ENCODE measurements at places on chromosomes 6 and 20.

- DNase-seq = no peak
Observed at GRCh38 chr6:89948876-89949275, 54.6 kb downstream of the GJA10 start.

DNA sequence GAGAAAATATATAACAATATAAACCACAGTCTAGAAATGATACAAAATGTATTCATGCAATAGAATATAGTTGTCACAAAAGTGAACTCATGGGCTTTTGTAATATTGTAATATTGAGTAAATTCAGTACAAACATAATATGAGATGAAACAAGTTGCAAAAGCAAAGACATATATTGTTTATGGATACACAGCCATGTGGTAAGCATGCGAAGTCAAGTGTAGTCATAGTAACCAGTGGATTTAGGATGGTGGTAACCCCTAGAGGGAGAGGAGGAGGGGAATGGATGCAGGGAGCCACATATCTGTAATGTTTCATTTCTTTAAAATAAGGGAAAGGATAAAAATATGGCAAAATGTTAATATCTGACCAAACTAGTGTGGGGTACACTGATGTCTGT is 47.3 kb downstream of the ARMC2 start:
- no peak for DNase-seq

DNA sequence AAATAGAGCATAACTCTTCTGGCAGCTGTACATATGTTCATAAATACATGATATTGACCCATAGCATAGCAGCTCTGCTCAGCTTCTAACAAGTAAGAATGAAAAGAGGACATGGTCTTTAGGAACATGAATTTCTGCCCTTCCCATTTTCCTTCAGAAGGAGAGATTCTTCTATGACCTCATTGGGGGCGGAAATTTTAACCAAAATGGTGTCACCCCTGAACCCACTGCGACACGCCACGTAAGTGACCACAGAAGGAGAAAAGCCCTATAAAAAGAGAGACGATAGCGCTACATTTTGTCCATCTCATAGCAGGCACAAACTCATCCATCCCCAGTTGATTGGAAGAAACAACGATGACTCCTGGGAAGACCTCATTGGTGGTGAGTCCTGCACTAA is at the start of gene IL17A:
IL17A (plus strand) TSS at position 301 of the 400 bp plus-strand sequence; CDS start at position 358, 57 bp downstream.
- DNase-seq = no peak

GRCh38 chr6:167846997-167847606 is 20.4 kb downstream of the AFDN start:
- DNase-seq = no peak

- DNase-seq = no peak
Observed at GRCh38 chr20:3128275-3128984, 31.2 kb downstream of the FASTKD5 start.

DNA sequence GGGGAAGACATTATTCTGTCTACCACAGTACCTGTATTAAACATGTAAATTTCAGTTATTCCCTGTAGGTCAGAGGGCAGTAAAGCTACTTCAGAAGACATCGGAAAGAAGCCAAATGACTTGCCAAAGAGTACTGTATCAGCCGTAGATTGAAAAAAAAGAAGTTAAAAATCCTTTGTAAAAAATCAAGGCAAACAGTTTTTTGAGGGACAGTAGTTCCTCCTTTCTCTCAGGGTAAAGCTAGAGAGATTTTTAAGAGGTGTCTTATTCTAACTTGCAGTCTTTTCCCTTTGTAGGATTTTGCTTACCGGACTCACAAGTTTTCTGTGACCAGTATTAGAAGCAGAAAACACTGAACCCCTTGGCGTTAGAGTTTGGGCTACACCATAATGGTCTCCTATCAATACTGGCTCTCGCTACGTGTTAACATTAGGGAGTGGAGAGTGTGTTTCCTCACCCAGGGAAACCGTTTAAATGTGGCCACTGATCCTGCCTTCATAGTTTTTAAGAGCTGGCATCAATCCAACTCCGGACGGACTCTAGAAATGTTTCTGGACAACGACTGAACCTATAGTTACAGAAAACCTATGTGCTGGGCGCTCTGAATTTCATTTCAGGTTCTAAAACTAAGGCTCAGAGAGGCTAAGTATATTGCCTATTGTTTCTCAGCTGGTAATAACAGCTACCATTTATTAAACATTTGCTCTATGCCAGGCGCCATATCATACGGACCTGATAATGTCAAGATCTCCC is 1.3 kb upstream of the ASXL1 start:
- no peak for DNase-seq

DNA sequence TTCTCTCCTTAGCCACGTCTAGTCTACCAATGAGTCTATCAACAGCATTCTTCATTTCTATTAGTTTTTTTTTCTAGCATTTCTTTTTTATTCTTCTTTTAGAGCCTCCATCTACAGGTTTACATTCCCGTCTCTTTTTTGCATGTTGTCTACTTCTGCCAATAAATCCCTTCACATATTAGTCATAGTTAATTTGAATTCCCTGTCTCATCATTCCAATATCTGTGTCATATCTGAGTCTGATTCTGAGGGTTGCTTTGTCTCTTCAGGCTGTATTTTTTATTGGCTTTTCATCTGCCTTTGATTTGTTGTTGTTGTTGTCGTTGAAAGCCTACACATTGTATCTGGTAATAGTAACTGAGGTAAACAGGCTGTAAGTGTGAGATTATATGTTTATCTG is 104.6 kb downstream of the HMGCLL1 start:
- DNase-seq = no peak

GRCh38 chr6:145086197-145086596 is 649.1 kb downstream of the EPM2A start:
- DNase-seq = no peak

DNA sequence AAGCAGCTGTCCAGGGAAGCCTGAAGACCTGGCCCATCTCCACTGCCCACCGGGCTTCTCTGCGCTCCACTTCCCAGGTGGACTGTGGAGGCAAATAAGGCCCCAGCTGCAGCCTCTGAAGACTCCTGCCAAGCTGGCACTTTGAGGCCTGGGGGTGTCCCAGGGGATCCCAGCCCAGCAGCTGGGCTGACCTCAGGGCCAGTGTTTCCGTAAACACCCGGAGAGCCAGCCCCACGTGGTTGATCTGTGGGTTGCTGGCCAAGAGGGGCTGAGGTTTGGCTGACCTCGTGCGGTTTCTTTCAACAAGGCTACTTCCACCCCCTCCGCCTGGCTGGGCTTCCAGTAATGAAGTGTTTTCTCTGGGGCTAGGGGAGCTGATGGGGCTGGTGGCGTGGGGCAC is 12.4 kb upstream of the CCN5 start:
- DNase-seq = no peak

GRCh38 chr6:35497571-35498421 is 917 bp upstream of the TEAD3 start:
- peak; percentile 66 for DNase-seq

GRCh38 chr6:53801022-53801421 is 6.2 kb downstream of the LRRC1 start:
- DNase-seq = no peak

GRCh38 chr6:63789699-63790098 is 154.1 kb downstream of the PHF3 start:
- no peak for DNase-seq

DNA sequence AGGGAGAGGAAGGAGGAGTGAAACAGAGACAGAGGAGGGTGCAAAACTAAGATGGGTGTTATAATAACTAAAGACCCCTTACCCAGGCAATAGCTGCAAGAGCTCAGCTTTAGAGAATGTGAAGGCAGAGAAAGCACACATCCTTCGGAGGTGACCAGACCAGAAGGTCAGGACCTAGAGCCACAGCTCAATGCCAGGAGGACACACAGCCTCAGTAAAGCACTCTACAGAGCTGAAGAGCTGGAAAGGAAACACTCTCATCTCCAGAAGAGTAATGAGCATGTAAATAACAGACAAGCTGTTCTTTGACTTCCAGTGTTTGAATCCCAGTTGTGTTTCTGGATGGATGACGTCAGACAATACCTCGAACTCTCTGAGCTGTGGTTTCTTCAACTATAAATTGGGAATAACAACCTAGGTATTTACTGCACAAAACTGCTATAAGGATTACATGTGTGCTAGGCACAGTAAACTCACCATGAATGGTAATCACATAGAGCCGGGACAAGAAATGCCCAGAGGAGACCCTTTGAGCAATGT is 63.2 kb downstream of the MAP3K5 start:
- no peak for DNase-seq

GRCh38 chr6:25028328-25028727 is 92.6 kb upstream of the RIPOR2 start:
- DNase-seq = no peak

DNA sequence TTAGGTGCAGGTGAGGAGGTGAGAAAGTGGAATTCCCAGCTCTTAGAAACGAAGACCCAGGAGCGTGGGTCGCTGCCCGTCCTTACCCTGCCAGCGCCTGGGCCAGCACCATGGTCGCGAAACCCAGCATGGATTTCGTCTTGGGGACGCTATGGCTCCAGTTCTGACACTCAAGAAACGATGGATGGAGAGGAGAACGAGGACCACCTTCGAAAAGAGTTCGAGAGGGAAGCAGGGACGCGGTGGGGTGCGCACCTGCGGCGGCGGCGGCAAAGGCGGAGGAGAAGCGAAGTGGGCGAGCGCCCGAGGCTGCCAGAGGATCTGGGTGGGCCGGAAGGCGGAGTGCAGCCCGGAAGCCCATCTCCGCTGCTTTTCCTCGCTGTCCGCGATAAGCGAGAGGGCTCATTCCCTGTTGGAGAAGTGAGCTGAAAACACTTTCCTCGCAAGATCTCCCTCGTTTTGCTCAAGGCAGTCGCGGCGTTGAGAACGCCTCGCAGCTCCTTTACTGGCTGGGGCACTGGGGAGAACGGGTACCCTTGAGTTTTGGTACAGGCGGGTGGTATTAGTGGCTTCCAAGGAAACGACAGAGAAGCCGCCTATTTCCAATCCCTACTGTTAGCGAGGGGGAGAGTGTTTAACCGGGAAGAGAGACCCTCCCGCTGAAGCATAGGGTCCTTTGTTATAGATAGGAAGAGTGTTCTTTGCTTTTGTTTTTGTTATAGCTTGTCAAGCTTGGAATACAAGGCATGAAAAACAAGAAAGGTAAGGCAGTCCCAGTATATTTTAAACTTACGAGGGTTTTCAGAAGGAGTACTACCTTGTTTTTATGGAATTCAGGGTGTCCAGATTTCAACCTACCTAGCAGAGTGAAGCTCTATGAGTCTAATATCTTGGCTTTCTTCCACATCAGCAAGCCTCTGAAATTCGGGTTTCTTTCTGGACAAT is 109.5 kb downstream of the TRIM27 start:
- DNase-seq = no peak

- DNase-seq = no peak
Observed at GRCh38 chr6:167645368-167645767, 181.3 kb upstream of the AFDN start.

- peak; percentile 9 for DNase-seq
Observed at GRCh38 chr6:83615025-83615999, 93.6 kb downstream of the SNAP91 start.

- no peak for DNase-seq
Observed at GRCh38 chr6:11917951-11918738, 94.0 kb upstream of the HIVEP1 start.

DNA sequence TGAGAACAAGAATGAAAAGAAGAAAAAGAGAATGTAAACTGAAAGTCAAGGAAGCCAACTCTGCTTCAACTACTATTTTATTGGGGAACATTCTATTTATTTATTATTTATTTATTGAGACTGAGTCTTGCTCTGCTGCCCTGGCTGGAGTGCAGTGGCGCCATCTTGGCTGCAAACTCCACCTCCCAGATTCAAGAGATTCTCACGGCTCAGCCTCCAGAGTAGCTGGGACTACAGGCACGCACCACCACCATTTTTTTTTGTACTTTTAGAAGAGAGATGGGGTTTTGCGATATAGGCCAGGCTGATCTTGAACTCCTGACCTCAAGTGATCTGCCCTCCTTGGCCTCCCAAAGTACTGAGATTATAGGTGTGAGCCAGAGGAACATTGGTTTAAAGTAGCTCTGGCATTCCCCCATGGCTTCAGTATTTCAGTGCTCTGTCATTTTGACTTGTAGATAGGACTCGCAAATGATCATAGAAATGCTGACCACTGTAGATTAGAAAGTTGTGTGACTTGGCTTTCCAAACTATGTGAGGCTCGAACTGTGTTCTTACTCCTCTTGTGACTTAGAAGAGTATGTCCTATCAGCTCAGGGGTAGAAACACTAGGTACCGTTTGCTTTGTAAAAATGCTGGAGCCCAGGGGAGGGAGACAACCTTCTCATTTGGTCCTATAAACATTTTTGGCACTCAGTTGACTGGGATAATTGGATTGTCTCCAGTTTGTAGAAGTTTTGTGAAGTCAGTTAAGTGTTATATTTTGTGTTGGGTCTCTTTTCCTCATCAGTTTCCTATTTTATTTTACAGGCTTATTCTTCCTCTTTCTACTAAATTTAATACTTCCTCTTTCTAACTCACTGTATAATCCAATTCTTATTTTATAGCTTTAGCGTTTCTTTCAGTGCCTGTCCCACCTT is 544.9 kb upstream of the CITED2 start:
- no peak for DNase-seq

DNA sequence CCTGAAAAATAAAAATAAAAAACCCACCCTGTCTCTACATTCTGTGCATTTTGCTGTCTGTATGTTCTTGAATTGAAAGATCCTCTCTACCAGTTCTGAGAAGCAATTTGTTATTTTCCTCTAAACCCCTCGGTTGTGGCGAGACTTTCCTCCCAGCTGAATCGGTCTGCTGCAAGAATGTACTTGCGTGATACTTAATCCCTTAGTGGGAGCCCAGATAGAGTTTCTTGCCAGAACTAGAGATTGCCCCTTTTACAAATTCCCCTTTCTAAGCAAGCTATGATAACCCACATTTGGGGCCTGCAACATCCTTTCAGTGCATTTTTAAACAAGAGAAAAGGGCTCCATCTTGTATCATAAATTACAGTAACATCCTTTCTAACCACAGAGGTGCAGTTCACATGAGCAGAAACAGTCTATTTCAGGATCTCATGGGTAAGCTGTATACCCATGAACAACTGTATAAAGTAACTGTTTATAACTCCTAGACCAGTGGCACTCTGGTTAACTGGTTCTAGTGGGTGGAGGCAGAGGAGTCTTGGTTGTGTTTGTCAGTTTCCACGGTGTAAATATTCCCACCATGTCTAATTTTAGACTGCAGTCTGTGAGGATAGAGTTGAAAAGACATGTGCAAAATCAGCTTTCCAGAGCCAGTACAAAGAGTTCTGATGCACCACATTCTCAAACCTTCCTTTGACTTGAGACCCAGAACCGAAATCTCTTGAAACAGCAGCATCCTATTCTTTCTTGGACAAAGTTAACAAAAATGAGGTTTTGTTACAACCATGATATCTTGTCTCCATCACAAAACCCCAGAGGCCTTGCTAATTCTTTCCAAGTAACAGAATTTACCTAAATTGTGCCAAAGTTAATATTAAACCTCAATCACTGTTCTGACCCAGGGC is 113.1 kb upstream of the ZNF217 start:
- DNase-seq = peak; percentile 62

- no peak for DNase-seq
Observed at GRCh38 chr6:51398793-51399192, 580.1 kb downstream of the TFAP2B start.

DNA sequence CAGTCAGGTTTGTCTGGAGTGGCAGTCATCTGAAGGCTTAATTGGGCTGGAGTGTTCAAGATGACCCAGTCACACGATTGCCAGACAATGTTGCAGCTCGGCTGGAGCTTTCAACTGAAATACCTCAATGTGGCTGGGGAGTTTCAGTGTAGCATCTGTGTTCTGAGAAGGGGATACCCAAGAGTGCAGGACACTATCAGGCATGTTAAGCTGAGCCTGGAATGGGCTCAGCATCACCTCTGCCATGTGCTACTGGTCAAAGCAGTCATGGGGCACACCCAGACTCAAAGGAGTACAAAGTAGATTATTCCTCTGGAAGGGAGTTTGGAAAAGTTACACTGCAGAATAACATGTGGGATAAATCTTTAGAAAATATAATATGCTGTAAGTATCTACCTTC is 363.9 kb downstream of the KIF16B start:
- DNase-seq = no peak

- DNase-seq = no peak
Observed at GRCh38 chr6:54654381-54654780, 192.2 kb upstream of the FAM83B start.
